ENCODE measurements at places on chromosomes 3 and 15.

GRCh38 chr3:69044608-69045007 is 7.5 kb downstream of the TMF1 start:
- no peak for DNase-seq

- no peak for DNase-seq
Observed at GRCh38 chr3:82473864-82474541, 712.6 kb upstream of the GBE1 start.

GRCh38 chr3:161042023-161042501 is 63.1 kb downstream of the B3GALNT1 start:
- DNase-seq, result no peak

- no peak for DNase-seq
Observed at GRCh38 chr3:149877668-149878067, 64.7 kb downstream of the RNF13 start.

- DNase-seq, result no peak
Observed at GRCh38 chr3:161793194-161793930, 296.8 kb downstream of the OTOL1 start.

DNA sequence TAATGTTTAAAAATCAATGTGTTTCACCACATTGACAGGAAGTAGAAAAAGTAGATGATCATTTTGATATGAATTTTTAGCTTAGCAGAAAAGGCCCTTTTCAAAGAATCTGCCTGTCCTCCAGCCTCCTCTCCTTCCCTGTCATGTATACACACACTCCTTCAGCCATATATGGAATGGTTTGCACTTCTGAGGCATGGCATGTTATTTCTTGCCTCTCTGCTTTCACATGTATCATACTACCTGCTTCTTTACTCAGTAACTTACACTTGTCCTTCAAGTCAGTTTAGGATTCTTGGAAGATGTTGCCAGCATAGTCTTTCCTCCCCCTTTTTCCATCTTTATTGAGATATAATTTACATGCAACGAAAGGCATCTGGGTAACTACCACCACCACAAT is 79.0 kb downstream of the REC114 start:
- no peak for DNase-seq

GRCh38 chr15:99385005-99385669 is 133.9 kb downstream of the LRRC28 start:
- no peak for DNase-seq

DNA sequence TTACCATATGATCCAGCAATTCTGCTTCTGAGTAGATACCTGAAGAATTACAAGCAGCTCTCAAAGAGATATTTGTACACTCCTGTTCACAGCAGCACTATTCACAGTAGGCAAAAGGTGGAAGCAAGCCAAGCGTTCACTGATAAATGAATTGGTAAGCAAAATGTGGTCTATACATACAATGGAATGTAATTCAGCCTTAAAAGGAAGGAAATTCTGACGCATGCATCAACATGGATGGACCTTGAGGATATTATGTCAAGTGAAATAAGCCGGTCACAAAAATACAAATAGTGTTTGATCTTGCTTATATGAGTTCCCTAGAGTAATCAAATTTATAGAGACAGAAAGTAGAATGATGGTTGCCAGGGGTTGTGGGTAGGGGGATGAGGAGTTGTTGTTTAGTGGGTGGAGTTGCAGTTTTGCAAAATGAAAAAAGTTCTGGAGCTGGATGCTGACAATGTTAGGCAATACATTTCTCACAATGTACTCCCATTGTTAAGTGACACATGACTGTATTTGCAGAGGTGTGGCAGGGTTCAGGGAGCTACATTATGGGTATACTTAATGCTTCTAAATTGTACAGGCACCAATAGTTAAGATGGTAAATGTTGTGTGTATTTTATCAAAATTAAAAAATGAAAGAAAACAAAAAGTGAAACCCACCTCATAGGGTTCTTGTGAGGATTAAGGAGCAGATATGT is 26.7 kb downstream of the SLC6A1 start:
- no peak for DNase-seq

- DNase-seq, result peak; percentile 85
Observed at GRCh38 chr3:157064402-157064801, 95.5 kb downstream of the CCNL1 start.

- no peak for DNase-seq
Observed at GRCh38 chr3:22147161-22147560, 396.2 kb upstream of the ZNF385D start.

- no peak for DNase-seq
Observed at GRCh38 chr15:98727115-98728040, 79.0 kb downstream of the IGF1R start.

DNA sequence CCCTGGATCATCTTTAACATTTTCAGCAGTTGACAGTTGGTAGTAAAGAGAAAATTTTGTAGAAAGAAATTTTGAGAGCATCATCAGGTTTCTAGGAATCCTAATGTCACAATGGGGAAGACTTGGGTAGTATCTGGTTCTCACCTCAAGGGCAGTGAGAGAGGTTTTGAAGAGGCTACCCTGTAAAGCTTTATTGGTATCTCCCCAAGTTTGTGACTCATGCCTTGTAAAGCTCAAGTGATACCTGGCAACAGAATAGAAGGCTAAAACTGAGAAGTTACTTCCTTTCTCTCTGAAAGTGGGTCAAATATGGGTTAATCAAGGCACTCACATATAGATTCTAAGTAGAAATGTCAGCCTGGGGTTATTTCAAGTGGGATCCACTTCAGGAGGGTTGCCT is 196.4 kb downstream of the SUCNR1 start:
- DNase-seq, result no peak

- DNase-seq, result peak; percentile 52
Observed at GRCh38 chr15:85597155-85597815, 197.4 kb downstream of the KLHL25 start.

DNA sequence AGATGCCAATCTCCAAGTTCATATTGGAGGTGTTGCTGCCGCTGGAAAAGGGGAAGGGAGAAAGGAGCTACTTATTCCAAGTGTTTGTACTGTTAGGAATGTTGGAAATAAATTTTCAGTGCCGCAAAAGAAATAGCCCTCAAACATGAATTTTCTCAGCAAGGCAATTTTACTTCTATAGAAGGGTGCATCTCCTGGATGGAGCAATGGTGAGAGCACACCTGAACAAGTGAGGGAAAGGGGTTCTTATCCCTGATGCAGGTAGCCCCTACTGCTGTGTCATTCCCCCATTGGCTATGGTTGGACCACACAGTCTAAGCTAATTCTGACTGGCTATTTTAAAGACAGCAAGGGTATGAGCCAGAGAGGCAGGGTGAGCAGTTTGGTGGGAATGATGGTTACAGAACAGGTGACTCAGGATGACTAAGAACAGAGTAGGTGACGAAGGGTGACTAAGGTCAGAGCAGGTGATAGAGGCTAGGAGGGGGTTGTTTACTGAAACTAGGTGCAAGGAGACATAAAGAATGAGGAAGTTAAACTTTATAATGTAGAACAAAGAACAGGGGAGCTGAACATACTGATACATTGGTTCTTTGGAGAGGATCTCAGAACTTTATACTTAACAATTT is 503.5 kb downstream of the EDEM1 start:
- no peak for DNase-seq

GRCh38 chr3:27680517-27681246 is 41.4 kb downstream of the EOMES start:
- peak; percentile 15 for DNase-seq

DNA sequence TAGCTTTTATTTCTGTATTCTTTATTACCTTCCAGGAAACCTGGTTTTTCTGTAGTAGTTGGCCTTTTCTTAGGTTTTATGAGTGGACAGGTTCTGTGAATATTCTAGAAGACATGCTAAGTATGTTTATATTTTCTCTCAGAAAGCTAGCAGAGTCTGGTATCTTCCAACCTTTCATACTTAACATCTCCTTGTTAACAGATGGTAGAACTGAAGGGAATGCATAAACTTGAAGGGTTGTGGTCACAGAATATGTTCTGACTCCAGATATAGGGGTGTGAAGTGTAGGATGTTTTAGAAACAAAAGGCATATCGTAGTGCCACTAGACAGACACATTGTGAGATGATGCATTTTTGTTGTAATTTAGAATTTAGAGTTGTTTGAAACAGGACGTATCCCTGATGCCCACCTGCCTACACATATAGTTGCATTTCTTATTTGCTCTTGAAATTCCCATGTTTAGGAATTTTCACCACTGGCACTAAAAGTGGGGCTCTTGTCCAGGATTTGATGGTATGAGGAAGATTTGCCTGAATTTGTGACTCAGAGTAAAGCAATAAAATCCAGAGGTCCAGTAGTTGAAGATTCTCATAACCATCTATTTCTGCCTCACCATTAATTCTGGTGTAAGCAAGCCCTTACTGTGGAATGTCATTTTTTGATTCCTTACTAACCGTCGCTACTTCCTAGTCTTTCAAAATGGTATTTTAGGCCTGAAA is 274.5 kb downstream of the FEZF2 start:
- no peak for DNase-seq

All from suppressor macrophage (primary cell).